ENCODE measurements at places on chromosomes 4 and X. TPM values are rescaled to one million over a fixed set of nuclear protein-coding genes. Genes with fewer than 3 reads are reported as not detected.

DNA sequence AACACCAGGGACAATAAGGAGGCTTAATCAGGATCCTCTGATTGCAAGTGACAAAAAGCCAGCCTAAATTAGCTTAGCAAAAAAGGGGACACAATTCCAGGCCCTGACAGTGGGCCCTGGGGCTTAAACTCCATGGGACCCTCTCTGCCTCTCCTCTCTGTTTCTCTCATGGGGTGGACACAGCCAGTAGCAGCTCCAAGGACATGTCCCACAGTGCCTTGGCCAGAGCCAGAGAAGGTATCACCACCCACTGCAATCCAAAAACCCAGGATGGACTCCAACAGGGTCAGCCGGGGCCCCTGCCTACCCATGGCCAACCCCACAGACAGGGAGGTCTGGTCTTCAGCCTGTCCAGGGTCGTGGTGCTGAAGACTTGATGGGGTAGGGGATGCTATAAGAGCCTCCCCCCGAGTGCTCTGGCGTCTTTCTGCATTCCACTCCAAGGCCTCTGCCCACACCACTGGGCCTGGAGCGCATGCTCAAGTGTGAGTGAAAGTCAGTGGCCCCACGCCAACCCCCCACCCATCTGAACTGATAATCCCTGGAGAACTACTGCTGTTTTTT is 19.7 kb upstream of the PPP2R2C start:
- DNase-seq: no peak
- no peak overlapping the region for H3K4me3 ChIP-seq
- no peaks in the 10 kb centered on the region for H3K36me3 ChIP-seq
- H3K4me1 ChIP-seq: no peaks in the 10 kb centered on the region
- peaks cover 31% of the 10 kb centered on the region for H3K27me3 ChIP-seq
- H3K27ac ChIP-seq: no peak overlapping the region

DNA sequence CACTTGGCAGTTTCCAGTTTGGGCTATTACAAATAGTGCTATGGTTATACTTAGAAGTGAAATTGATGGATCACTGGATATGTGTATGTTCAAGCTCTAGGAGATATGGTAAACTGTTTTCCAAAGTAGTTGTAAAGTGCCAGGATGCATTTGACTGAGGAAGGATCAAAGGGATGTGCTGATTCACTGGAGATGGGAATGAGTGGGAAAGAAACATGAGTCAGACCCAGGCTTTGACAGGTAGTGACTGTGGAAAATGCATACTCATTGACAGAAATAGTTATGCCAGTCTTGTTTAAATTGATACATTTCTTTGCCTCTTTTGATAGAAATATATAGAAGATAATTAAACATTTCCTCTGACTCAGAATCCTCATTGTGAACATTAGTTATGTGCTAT is 77.9 kb downstream of the CEP135 start:
- DNase-seq: no peak
- H3K27ac ChIP-seq: no peak overlapping the region
- H3K27me3 ChIP-seq: no peaks in the 10 kb centered on the region
- H3K36me3 ChIP-seq: peaks cover 50% of the 10 kb centered on the region
- H3K4me1 ChIP-seq: no peaks in the 10 kb centered on the region
- H3K4me3 ChIP-seq: no peak overlapping the region

- H3K4me1 ChIP-seq: peaks cover 5% of the 10 kb centered on the region
- peaks cover 14% of the 10 kb centered on the region for H3K27me3 ChIP-seq
- H3K36me3 ChIP-seq: no peaks in the 10 kb centered on the region
- H3K27ac ChIP-seq: no peak overlapping the region
- H3K4me3 ChIP-seq: no peak overlapping the region
- DNase-seq: no peak
These were observed 10.2 kb upstream of the CLDN24 start for GRCh38 chr4:183332447-183332846.

GRCh38 chr4:1179976-1180375 is 7.6 kb upstream of the SPON2 start:
- no peak overlapping the region for H3K27ac ChIP-seq
- no peak overlapping the region for H3K4me3 ChIP-seq
- no peak for DNase-seq
- peaks cover 12% of the 10 kb centered on the region for H3K36me3 ChIP-seq
- H3K27me3 ChIP-seq: peaks cover 3% of the 10 kb centered on the region

DNA sequence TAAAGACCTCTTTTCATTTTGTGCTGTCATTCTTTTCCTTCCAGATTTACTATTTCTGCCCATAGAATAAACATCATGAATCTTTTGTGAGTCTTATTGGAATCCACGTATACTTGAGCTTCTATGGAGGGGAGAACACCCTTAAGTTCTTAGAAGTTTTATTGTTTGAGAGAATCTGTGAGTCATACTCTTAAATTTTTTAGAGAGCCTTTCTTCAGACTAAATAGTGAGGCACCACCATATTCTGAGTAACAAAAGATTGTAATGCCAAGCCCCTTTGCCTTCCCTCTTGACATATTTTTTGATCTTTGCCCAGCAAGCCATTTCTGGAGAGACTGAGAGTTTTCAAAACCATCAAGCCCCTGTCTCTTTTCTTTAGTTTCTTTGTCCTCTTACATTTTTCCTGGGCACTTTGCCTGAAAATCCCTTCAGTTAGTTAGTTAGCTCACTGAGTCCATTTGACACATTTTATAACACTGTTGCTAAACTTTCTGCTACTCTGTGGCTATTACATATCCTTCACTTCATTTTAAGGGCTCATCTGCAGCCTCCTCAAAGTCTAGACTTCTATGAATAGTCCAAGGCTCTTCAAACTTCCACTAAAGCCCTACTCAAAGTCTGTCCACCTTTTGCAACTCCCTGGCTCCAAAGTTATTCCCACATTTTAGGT is 65.3 kb upstream of the NDUFC1 start:
- H3K4me1 ChIP-seq: peaks cover 3% of the 10 kb centered on the region
- no peaks in the 10 kb centered on the region for H3K27me3 ChIP-seq
- peak overlapping the region; percentile 43 for H3K27ac ChIP-seq

- H3K4me1 ChIP-seq: no peaks in the 10 kb centered on the region
- H3K36me3 ChIP-seq: no peaks in the 10 kb centered on the region
- peaks cover 11% of the 10 kb centered on the region for H3K27me3 ChIP-seq
- no peak overlapping the region for H3K4me3 ChIP-seq
These were observed 58.1 kb upstream of the PARM1 start for GRCh38 chr4:74874753-74875367.

DNA sequence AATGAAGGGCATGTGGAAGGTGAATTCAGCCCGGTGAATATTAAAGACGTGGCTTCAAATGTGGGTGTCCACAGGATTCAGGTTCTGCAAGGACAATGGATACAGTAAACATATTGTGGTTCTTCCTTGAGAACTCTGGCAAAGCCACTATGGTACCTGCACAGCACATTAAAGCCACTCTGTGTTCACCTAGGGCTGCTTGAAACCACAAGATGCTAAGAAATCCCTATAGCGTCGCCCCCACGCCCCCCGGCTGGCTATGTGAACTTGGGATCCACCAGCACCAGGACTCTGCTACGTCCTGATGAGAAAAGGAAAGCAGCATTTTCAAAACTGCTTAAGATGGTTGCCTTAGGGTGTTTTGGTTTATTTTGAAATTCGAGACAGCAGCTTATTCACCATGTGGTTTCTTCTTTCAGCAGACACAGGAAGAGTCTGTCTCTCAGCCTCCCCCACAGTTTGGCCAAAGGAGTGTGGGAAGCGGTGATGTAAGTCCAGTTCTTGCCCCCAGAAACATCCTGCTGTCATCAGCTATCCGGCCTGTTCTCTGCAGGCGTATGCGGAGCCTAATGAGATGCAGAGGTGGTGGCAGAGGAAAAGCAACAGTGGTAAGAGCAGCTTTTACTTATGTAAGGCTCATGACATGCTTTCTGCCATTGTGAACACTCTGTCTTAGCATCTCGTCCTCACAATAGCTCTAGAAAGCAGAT is 111.5 kb downstream of the AFAP1 start:
- no peaks in the 10 kb centered on the region for H3K27me3 ChIP-seq
- peaks cover 32% of the 10 kb centered on the region for H3K36me3 ChIP-seq
- peak; percentile 66 for DNase-seq
- no peak overlapping the region for H3K4me3 ChIP-seq
- H3K27ac ChIP-seq: peak overlapping the region; percentile 62

Gene APOO
- 30.2 TPM for total RNA-seq

DNA sequence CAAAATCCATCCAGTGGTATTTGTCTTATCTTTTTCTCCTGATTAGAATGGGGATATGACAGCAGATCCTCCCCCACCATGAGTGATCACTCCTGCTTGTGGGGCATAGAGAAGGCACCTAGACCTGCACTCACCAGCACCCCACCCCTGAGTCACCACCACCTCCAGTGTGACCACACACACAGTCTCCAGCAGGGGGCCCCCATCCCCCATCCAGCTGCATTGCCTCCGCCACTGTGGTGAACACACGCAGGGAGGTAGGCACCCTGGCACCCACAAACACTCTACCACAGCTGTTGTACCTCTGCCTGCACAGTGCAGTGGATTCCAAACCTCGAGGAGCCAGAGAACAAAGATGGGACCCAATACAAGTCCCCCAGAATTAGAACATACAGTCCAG is 9.0 kb upstream of the MAGEA8 start:
- H3K36me3 ChIP-seq: no peaks in the 10 kb centered on the region
- no peak overlapping the region for H3K4me3 ChIP-seq
- H3K4me1 ChIP-seq: peaks cover 4% of the 10 kb centered on the region
- DNase-seq: peak; percentile 82
- H3K27me3 ChIP-seq: peaks cover 3% of the 10 kb centered on the region

Measured in activated CD4-positive, alpha-beta T cell treated with anti-CD3 and anti-CD28 coated beads for 36 hours (primary cell).